Sciatic nerve (tissue), 2 donors: ENCODE measurements at places on chromosomes 2 and 18.

DNA sequence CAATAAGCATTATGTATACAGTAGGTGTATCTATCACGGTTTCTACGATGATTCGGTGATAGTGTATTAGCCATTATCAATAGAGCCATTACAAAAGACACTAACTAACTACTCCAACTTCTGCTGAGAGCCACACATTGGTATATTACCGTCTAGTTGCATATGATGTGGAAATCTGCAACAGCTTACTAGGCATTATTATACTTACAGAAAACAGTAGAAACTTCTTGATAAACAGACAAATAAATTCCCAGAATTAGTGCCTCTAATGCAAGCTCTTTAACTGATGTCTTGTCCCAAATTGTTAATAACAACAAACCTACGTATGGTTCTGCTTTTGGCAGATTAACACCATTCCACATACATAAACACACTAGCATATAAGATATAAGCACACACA, 1923.0 kb upstream of the PIK3C3 start:
- no peak for DNase-seq

DNA sequence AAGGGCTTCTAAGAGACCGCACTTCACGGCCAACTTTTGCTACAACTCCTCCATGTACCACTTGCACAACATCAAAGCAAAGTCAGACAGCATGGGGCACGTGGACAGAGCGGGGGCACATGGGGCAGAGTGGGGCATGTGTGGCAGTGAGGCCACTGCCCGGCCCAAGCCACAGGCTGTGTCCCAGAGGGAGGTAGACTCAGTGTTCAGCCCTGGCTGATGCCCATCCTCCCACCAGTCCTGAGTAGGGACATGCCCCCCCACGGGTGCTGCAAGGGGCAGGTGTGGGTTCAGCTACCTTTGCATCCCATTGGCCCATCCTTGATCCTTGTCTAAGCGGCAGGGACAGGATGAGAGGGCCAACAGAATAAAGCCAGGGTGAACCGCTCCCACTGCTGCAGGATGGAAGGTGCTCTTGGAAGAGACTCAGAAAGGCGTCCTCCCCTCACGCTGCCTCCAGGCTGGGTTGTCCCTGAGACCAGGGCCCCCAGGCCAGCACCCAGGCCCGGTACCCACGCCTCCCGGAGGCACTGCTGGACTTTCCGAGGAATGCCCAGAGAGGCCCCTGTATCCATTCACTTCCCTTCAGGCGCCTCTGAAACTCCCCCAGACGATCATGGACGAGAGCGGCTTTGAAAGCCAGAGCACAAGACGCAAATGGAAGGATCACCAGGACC, 218.2 kb downstream of the NDUFA10 start:
- DNase-seq, result peak; percentile 49

GRCh38 chr2:146978577-146979555, 866.0 kb upstream of the ACVR2A start:
- DNase-seq, result no peak

DNA sequence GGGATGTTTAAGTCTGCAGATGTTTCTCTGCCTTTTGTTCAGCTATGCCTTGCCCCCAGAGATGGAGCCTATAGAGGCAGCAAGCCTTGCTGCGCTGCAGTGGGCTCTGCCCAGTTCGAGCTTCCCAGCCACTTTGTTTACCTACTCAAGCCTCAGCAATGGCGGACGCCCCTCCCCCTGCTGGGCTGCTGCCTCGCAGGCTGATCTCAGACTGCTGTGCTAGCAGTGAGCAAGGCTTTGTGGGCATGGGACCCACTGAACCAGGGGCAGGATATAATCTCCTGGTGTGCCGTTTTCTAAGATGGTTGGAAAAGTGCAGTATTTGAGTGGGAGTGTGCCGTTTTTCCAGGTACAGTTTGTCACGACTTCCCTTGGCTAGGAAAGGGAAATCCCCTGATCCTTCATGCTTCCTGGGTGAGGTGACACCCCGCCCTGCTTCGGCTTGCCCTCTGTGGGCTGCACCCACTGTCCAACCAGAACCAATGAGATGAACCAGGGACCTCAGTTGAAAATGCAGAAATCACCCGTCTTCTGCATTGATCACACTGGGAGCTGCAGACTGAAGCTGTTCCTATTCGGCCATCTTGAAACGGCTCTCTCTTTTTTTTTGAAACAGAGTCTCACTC, 27.6 kb upstream of the ADAM23 start:
- DNase-seq, result no peak

GRCh38 chr2:25276569-25277465, 64.9 kb downstream of the DNMT3A start:
- DNase-seq, result peak; percentile 81

- no peak for DNase-seq
Measured at GRCh38 chr2:181844551-181845290, 46.8 kb upstream of the ITPRID2 start.

DNA sequence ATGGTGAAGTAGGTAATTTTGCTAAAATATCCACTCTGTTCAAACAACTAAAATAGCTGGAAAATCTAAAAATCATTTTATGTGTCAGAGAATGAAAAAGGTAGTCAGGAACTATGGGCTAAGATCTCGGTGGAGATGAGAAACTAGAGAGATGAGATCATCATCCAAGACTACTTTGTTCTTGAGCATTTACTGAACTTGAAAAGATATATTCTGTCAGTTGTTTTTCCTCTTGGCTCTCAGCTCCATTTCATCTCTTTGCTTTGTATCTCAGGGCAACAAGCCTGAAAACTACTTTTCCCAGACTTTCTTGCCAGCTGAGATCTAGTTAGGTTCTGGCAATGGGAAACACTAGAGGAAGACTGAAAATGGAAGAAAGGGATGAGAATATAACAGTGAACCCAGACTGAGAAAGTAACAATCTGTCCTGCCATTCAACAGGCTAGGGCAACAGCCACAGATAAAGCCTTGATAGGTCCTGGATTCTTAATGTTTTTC, 346.2 kb upstream of the MEX3C start:
- DNase-seq, result no peak

- DNase-seq, result no peak
Measured at GRCh38 chr2:83191316-83191715, 1267.8 kb downstream of the SUCLG1 start.

GRCh38 chr2:38214209-38214717, 138.3 kb upstream of the CYP1B1 start:
- no peak for DNase-seq

GRCh38 chr18:31557446-31557845, 34.2 kb upstream of the TTR start:
- DNase-seq, result no peak

DNA sequence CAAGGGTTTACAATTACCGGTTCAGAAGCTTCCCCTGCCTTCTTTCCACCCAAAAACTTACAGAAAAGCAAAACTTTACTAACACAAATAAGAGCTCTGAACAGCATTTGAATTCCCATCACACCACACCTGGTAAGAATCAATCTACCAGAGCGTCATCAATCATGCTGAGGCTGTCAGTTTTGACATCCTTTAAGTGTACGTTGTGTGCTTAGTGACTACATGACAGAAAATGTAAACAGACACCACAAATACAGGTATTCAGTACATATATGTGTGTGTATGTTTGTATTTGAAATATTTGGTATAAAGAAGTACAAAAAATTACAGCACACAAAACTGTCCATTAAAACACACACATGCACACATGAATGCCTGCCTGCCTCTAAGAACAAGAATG, 523.5 kb downstream of the TMEM182 start:
- no peak for DNase-seq

GRCh38 chr2:12856934-12857601, 140.3 kb downstream of the TRIB2 start:
- no peak for DNase-seq

- DNase-seq, result no peak
Measured at GRCh38 chr2:166957686-166958085, 69.4 kb downstream of the XIRP2 start.

GRCh38 chr2:211652327-211652726, 886.3 kb downstream of the ERBB4 start:
- no peak for DNase-seq

GRCh38 chr2:25797620-25798488, 80.4 kb downstream of the ASXL2 start:
- no peak for DNase-seq

DNA sequence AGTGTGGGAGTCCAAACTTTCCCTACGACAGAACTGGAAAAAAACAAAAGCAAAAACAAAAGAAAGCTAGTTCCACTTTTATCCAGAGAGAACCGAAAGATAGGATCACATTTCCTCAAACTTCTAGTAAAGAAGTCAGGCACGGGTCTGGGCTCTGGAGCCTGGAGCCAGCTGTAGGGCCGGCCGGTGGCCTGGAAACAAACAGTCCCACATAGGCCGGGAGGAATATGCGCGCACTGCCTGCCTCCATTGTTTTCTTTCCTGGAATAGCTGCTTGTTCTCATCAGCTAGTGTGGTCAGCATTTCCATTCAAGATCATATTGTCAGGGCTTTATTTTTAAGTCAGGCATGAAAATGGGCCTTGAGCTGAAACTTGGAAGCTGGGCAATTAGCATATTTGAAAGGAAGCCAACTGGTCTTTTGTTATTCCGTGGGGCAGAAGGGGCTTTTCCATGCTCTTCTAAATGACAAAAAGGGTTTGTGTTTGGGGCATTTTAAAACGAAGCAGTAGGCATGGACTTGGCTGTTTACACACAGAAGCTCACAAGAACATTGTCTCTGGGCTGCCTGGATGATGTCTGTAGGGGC, 58.7 kb upstream of the RFX8 start:
- no peak for DNase-seq

GRCh38 chr2:239758279-239758877, 266.8 kb downstream of the NDUFA10 start:
- DNase-seq, result no peak

- no peak for DNase-seq
Measured at GRCh38 chr18:74963820-74964446, 245.0 kb downstream of the PTGR3 start.

DNA sequence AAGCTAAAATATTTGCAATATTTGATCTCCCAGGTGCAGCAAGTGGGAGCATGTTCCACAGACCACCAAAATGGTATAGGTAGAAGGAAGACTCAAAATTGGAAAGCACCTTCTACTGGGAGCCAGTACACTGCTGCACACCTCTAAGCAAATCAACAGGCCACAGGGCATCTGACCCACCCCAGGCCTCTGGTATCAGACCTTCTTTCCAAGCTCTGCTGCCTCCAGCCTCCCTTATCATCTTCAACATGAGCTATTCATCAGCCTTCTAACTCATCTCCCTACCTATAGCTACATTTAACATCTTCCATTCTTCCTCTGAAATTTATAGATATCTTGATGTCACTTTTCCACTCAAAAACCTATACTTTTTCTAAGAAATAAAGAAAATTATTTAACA, 294.8 kb downstream of the ZEB2 start:
- no peak for DNase-seq

- no peak for DNase-seq
Measured at GRCh38 chr2:216379977-216380376, 7.7 kb upstream of the MARCHF4 start.

DNA sequence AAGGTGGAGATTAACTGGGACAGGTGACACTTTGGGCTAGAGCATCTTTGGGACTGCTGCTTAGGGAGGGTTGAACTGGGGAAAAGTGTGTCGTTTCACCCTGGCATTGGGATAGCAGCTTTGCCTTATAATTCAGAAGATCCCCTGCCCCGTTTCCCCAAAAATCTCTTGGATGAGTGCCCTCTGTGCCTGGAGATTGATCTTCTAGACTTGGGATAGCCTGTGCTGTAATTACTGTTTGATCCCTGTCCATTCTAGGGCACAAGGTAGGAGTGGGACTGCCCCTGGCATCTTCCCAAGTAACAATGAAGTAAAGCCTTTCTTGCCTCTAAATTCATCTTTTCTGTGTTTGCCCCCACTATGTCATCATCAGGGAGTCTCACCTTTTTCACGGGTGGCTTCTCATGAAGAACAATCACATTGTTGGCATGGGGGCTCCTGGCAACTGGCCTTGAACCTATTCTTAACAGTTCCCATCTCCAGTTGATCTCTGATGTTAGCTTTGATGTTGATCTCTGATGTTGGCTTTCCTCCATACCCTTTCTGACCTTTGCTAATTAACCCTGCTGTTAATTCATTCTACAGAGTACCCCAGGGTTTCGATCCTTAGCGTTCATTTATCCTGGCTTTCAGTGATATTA, 21.6 kb downstream of the MTHFD2 start:
- DNase-seq, result no peak

DNA sequence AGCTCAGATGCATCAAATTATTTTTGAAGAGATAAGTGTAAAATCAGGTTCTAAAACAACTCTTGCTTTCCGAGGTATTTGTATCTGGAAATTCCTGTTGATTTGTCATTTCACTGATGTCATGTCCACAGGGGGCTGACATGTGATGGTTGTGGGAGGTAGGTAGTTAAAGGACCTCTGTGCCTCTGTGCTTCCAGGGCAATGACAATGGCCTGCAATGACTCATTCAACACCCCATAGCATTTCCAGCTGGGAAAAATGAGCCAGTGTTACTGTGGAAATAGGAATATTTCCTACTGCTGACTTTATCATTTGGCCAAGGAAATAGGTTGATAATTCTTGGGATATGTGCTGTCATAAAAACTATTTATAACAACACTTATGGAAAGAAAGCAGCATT, 86.2 kb upstream of the CCDC195 start:
- no peak for DNase-seq

GRCh38 chr2:156279446-156280150, 52.9 kb downstream of the NR4A2 start:
- DNase-seq, result no peak
